ENCODE measurements at places on chromosomes 2 and 18.

DNA sequence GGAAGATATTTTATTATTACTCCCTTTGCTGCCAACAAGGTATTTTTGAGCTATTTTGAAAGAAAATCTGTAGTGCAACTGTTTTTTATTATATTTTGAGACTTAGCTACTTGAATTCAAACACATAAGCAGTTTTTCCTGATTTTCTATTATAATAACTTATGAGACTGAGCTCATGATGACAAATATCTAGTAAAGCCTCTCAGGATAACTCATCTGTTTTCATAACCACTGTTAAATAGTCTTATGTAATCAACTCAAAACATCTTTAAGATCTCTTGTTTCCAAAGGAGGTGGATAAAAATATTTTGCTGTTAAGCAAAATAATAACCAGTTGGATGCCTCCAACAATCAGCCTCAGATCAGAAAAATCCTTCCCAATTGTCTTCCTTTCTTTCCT, 21.9 kb upstream of the PPP1CB start:
- no peak for DNase-seq

GRCh38 chr18:6682437-6683111, 46.9 kb upstream of the ARHGAP28 start:
- DNase-seq, result no peak

DNA sequence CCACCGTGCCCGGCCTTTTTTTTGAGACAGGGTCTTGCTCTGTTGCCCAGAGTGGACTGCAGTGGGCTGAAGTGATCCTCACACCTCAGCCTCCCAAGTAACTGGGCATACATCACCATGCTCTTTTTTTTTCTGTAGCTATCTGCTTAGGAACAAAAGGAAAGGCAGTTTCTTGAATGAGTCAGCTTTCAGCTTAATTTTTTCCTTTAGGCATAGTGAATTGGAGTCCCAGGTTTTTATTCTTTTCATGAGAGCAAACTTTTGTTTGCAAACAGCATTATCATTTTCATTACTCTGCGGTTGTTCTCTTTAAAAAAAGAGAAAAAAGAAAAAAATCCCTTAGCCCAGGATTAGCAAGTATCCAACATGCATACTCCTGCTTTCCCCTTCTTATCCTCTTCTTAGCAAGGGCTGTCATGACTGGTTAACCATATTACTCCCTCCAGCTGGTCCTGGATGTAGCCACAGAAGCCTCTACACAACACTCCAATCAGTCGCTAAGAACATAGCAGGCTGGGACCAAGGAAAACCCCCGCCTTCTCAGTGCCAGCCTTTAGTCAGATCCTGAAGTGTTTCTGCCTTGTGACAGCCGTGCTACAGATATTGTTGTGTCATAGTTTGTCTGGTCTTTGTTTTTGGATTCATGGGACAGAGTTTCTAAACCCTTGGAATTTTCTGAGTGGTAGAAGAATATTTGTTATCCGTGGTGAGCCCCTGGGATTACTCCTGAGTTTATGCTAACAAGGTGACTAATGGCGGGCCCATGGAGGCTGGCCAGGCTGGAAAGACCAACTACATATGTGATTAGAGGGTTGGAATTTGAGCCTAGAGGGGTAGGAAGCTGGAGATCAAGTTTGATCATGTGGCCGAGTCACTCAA, 23.3 kb upstream of the ST3GAL5 start:
- DNase-seq, result no peak

DNA sequence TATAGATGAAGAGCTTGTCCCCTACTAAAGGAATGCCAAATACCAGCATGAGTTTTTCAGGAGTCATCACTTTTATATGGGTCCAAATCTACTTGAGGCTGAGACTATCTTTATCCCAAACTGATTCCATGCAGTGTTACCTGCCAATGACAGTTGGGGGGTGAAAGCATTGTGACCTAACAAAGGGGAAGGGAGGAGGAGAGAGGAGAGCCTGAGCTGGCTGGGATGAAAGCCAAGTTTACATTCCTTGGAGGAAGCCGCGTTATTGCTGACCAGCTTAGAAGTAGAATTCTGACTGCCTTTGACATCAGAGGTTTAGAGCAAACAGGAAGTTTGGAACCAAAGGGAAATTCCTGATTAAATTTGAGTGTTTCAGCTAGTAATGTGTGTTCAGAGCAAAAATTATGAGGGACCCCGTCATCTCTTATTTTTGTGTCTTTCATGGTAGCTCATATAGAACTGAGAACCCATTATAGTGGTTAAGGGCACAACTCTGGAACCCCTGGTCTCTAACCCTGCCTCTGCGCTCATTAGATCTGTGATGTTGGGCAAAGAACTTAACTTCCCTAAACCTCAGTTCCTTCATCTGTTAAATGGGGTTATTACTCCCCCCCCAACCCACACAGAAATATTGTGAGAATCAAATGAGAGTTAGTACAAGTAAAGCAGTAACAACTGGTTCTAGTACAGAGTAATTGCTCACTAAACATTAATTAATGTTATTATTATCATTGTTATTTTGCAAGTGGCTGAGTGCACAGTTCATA, 199.3 kb upstream of the EPAS1 start:
- no peak for DNase-seq

DNA sequence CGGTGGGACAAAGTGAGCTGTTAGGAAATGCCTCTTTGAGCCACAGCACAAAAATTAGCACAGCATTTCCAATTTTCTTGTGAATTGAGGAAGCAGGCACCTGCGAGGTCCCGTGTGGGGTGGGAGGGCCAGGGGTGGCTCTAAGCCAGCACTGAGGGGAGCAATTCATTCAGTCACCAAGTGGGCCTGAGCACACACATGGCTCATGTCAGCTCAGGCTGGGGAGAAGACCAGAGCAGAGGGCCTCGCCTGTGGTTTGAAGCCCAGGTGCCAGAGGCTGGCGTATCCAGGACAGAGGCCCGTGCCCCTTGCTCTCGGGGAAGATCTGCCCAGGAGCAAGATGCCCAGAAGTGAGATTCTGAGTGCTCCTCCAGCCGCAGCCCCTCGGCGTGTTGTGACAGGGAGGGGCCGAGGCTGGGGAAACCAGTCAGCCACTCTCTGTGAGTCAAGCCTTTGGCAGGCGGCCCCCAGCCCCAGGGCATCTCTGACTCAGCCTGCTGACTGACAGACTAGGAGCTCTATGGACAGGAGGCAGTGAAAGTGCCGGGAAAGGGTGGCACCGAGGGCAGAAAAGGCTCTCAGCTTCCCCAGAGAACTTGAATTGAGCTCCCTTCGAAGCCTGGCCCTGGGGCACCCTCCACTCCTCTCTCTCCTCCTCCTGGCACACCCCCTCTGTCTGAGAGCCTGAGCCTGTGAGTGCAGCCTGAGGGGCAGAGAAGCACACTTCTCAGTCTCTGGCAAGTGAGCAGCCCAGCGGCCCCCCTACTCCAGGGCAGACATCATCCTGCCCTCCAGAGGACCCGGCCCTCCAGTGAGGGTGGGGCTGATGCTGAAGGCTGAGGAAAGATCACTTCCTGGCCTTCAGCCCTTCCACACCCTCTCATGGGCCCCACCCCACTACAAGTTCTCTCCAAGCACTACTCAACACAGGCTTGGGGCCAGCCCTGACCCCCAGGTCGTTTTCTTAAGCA, 32.3 kb downstream of the CYP26B1 start:
- no peak for DNase-seq

DNA sequence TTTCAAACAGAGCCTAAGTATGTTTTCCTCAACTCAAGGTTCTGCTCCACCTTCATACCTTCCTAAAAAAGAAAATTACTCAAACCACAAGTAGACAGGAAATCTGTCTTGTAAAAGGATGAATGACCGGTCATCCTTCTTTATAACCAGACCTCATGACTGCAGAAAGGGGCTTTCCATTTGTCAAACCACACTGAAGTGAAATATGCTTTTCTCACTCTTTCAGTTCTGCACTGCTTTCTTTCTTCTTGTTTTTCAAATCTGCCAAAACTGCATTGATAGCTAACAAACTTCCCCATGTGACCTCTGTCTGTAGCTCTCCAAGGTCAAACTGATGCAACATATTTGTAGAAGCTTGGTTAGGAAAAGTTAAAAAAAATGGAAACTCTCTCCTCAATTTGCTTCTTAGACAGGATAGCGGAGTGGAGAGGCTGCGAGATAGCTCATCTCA, 308.9 kb upstream of the CCDC68 start:
- no peak for DNase-seq

DNA sequence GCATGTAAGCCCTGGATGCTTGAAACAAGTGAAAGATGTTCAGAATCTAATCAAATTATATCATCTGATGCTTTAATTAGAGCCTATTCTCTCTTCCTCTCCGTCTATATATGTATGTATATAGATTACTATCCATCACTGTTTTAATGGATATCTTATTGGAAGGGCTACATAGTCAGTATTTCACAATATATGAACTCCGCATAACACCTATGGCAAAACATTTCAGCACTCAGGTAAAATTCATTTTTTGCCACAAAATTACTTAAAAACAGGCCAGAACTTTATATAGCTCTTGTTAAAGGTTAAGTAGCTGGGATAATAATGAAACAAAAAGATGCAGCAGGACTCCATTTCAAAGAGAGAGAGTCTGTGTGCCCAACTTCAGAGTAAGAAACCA, 1.2 kb downstream of the PJVK start:
- DNase-seq, result no peak

DNA sequence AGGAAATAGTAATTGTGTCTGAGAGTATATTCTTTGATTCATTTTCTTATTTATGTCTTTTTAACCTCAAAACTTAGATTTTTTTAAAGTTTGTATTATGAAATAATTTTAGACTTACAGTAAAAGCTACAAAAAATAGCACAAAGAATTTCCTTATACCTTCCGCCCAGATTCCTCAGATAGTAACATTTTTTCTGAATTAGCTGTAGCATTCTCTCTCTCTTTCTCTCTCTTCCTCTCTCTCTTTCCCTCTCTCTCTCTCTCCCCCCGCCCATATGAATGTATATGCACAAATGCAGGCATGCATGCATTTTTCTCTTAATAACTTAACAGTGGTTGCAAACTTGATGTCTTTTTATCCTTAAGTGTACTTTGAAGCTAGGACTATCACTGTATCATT, 361.1 kb upstream of the NRP2 start:
- DNase-seq, result no peak

- DNase-seq, result no peak
Measured at GRCh38 chr2:134792186-134792585, 46.2 kb upstream of the ACMSD start.

DNA sequence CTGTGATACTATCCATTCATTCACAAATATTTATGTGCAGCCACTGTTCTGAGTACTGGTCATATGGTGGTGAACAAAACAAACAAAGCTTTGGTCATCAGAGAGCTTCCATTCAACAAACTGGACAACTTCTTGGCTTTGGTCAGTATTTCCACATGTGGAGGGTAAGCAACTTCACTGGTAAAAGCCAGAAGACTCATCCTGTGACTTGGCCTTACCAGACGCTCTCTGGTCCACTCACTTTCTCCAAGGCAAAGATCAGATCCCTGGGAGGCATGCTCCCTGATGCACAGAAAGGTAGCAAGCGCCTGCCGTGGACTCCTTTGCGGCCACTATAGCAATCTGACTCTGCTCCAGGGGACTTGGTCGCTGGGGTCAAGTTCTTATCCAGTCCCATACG, 179.5 kb downstream of the EN1 start:
- DNase-seq, result no peak

DNA sequence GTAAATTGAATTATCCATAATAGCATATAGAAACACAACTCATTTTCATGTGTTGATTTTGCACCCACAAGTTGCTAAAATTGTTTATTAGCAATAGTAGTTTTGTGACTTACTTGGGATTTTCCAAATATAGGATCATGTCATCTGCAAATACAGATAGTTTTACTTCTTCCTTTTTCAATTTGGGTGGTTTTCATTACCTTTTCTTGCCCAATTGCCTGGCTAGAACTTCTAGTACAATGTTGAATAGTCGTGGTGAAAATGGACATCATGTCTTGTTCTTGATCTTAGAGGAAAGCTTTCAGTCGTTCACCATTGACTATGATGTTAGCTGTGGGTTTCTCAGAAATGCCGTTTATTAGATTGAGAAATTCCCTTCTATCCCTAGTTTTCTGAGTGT, 60.2 kb upstream of the TCF7L1 start:
- DNase-seq, result no peak

GRCh38 chr2:198901894-198902293, 555.8 kb downstream of the SATB2 start:
- no peak for DNase-seq

- DNase-seq, result no peak
Measured at GRCh38 chr2:44793322-44793870, 148.1 kb upstream of the SIX3 start.

- no peak for DNase-seq
Measured at GRCh38 chr2:187379869-187380268, 68.2 kb downstream of the CALCRL start.

DNA sequence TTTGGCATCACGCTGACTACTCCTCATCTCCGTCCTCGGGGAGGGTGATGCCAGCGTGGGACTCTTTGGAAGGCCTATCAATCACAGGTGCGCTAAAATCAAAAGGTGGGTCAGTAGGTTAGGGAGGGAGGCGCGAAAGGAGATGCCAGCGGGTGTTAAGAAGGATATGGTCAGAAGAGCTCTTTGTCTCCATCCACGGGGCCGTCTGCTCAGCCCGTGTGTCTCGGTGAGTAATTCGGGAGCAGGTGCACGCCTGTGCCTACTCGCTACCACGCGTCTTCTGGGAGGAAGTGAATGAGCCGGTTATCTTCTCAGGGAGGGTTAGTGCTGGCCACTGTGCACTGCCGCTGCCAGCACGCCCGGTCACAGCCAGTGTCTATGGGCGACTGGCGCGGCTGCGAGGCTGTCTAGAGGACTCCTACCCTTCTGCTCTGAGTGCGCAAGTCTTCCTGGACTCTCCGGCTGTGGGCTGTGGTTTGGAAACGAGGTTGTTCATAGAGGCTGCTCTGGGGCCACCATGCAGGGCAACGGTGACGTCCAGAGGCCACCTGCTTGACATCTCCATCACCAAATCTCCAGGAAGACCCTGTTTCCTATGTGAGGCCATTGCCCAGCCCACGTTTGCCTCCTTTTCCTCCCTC, 153.4 kb downstream of the MBP start:
- DNase-seq, result no peak

DNA sequence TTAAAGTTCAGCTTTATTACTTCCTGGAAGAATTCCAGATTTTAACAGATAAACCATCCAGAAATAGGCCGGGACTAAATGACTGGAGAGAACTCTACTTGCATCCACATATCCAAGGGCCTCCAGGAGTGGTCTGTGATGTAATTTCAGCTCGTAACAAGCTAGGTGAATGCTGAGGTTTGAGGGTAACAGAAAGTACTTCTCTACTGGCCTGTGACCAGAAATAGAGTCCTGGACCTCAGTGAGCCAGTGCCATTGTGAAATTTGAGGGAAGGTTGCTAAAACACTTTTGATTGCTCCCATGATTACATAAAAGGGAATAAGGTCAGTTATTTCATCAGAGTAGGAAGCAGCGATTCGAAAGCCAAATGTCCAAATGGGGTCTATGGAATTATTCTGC, 158.1 kb downstream of the DOCK10 start:
- DNase-seq, result no peak

GRCh38 chr2:215358891-215359575, 47.2 kb downstream of the ATIC start:
- DNase-seq, result no peak

DNA sequence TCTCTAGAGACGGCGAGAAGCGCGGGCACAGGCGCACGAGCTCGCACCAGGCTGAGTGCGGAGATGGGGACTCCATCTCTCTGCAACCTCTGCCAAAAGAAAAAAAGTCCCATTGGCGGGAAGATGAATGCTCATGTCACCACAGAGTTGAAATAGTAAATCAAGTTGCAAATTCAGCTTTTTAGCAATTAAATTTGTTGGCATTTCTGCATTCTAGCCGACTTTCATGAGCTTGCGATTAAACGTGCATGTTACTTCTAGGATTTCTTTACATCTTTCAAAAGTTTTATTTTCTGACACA, 588 bp downstream of the CHAC2 start:
- no peak for DNase-seq

Measured in activated CD8-positive, alpha-beta memory T cell treated with anti-CD3 and anti-CD28 coated beads, Interleukin-2, amount 50 U/mL, for 4 hours (primary cell).